NCI-H2029 treated with DMSO at 0.1 percent for 48 hours (cell line): ENCODE measurements at places on chromosomes 13 and 19.

GRCh38 chr13:21053231-21053630 lies 8.2 kb downstream of the LATS2 start:
- DNase-seq: no peak

GRCh38 chr13:33052506-33053280 lies 36.5 kb downstream of the KL start:
- no peak for DNase-seq

DNA sequence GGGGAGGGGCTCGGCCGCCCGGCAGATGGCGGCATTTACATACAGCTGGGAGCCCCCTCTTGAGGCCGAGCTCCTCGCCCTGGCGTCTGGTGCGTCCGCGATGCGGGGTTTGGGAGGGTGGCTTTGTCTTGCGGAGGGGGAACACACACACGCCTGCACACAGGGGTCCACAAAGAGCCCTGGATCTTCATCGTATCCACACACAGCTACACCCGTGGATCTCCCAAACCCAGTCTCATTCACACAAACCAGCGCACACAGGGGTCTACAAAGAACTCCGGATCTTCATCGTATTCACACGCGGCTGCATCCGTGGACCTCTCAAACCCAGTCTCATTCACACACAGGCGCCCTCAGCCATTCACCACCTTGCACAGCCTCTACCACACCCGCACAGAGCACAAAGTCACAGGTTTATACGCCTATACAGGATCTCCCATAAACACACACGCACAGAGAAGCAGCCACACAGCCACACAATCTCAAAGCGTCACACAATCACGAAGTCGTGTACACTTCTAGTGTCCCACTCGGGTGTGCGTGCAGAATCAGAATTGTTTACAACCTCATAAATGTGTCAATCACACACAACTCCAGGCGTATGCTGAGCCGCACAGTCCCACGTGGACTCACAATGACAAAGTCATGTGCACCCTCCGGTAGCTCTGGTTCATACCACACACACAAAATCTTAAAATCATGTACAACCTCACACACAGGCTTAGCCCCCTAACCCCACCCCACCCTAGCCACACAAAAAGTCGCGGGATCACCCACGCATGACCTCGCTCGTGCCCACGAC lies 550 bp upstream of the DLL3 start:
- DNase-seq: peak; percentile 70

GRCh38 chr19:31126236-31126635 lies 223.0 kb downstream of the TSHZ3 start:
- DNase-seq: no peak

DNA sequence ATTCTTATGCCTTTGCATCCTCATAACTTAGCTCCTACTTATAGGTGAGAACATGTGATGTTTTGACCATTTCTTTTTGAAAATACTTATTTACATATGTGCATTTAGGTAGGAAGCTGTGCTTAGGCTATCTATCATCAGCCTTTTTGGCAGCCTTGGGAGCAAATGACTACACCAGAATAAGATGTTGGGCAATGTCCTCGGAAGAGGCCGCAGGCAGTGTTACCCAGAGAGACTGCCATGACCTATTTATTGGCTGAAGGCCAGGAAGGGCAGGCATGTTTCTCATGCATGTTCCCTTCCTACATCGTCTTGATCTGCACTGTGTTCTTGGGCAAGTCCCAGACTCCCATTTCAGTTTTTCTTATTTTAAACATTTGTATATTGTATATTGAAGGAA lies 122.3 kb downstream of the B3GLCT start:
- DNase-seq: no peak

DNA sequence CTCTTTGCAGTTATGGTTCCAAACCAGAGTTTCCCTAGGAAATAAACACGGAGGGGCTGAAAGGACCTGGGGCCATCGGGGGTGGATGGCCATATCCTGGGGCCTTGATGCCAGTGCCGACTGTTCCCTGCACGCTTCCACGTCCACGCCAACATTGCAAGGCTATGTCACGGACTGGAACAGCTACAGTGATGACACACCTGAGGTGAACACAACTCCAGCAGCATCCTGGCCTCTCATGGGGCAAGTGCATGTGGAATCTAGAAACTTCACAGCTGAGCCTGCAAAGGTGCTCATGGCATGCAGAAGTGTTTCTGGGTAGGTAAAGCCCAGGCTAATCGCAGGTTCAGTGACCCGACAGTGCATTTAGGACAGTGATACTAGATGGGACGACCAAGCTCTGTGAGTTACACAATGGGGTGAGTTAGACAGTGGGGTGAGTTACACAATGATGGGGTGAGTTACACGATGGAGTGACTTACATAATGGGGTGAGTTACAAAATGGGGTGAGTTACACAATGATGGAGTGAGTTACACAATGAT lies 52.0 kb upstream of the GAS6 start:
- no peak for DNase-seq
